ENCODE measurements at places on chromosomes 12 and 14. TPM values are rescaled to one million over a fixed set of nuclear protein-coding genes. Genes with fewer than 3 reads are reported as not detected.

TRPV4 gene
- total RNA-seq: 2.1 TPM

AKAP5 gene
- total RNA-seq: 3.5 TPM

CEP128 gene
- total RNA-seq: 17.0 TPM

GRCh38 chr14:23577710-23578392 is 739 bp downstream of the JPH4 start:
- no peak for DNase-seq

DNA sequence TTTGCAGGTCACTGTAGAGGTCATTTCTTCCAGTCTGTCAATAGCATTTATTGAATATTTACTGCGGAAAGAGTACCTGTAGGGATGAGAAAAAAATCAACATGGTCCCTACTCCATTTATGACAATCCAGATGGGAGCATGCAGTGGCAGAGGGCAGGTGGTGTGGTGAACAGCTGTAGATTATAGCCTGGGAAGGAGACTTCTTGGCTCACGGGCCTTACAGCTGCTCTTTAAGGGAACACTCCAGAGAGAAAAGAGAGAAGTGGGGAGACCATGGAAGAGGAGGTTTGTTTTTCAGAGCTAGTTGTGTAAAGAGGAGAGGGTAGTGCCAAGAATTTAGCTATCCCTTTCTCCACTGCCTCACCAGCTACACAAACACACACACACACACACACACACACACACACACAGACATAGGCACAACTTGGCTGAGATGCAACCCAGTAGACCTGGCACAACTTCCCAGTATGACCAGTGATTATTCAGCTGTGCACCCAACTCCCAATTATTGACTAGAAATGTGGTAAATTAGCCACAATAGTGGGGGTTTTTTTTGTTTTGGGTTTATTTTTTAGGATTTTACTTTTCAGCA is 41.0 kb downstream of the GPHB5 start:
- no peak for DNase-seq

DNA sequence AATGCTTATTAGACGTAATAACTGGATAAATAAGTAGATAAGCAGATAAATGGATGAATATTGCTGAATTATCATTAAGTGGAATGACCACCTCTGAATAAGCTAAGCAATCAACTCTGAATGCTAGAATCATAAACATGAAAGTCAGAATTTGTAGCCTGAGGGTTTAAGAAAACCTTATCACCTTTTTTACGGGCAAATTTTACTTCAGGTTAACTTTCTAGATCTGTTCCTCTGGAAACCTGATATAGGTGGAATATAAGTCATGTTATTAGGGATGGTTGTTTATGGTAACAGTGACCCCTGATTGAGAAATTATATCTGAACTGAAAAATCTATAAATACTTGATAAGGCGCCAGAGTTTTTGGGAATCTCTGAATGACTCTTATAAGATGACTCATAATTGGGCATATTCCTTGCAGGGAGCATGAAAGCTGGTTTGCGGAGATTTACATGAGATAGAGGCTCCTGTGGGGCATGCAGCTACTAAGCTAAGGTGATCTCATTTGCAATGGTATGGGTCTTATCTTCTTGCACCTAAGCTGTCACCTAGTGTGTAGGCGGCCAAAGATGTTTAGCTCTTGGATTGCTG is 12.1 kb downstream of the SPX start:
- DNase-seq: no peak

- no peak for DNase-seq
These were observed 12.3 kb downstream of the GDF11 start for GRCh38 chr12:55755246-55755645.

DNA sequence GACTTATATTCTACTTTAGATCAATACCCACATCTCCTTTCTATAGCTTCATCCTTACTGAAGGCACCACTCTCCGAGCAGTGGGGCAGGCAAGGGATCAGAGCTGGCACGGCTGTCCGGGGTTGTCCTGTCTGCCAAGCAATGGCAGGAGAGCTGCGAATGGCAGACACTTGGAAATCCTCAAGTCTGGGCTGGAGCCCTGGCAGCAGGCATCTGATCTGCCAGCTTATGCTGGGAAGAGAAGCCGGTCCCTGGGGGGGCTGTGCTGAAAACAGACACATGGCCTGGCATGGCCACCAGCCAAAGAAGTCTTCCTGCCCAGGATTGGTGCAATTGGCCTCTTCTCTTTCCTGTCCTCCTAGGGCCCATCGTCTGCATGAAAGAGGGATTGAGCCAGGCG is 280.2 kb upstream of the PWP1 start:
- DNase-seq: no peak

DNA sequence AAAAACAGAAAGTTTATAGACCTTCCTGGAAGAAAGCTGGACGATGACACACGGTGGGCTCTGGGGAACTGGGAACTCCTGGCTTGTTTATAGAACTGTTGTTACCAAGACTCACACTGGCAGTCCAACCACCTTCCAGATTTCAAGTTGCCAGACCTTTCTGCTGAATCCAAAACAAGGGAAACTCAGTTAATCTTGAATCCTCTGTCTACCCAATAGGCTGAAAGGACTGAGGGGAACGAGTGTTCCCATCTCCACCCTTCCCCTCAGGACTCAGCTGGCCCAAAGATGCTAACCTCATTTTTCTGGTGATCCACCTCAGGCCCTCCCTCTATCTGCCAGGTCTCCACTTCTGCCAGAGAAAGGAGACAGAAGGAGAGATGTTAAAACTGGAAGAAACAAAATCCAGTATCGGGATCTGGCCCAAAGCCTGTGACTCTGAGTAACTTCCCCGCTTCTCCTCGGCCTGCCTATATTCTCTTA is 231.4 kb downstream of the ANO2 start:
- no peak for DNase-seq

DNA sequence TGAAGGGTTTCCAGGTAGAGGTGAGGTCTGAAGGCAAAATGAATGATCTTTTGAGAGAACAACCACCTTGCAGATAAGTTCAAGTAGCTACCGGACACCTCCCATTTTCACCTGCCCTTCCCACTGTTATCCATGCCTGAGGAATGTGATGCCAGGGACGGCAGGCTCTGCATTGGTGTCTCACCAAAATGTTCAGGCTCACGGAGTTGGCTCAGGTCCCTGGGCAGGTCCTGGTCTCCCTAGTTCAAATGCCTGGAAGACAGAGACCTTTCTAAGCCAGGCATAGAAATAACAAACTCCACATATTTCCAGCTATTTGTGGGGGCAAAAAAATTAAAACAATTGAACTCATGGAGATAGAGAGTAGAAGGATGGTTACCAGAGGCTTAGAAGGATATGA is 36.0 kb downstream of the TMEM63C start:
- no peak for DNase-seq

- no peak for DNase-seq
These were observed 380.8 kb downstream of the EGLN3 start for GRCh38 chr14:33569821-33570687.
